ENCODE measurements at places on chromosomes 6 and 20.

- no peak for DNase-seq
Measured at GRCh38 chr6:40552941-40553340, 34.2 kb downstream of the LRFN2 start.

GRCh38 chr6:19818805-19819204 lies 18.4 kb upstream of the ID4 start:
- DNase-seq: no peak

DNA sequence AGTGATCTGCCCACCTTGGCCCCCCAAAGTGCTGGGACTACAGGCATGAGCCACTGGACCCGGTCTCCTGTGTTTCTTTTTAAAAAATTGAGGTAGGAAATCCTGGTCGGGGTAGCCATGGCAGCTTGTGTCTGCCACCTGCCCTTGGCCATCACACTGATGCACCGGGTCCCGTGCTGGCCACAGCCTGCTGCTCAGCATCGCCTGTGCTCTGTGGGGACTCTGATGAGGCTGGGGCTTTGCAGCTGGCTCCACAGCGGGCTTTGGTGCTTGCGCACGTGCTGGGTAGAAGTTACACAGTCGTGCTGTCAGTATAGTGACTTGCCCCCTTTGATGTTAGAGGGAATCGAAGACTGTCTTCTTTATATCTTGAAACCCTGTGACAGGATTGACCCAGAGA lies 66.7 kb downstream of the SMAP1 start:
- no peak for DNase-seq

DNA sequence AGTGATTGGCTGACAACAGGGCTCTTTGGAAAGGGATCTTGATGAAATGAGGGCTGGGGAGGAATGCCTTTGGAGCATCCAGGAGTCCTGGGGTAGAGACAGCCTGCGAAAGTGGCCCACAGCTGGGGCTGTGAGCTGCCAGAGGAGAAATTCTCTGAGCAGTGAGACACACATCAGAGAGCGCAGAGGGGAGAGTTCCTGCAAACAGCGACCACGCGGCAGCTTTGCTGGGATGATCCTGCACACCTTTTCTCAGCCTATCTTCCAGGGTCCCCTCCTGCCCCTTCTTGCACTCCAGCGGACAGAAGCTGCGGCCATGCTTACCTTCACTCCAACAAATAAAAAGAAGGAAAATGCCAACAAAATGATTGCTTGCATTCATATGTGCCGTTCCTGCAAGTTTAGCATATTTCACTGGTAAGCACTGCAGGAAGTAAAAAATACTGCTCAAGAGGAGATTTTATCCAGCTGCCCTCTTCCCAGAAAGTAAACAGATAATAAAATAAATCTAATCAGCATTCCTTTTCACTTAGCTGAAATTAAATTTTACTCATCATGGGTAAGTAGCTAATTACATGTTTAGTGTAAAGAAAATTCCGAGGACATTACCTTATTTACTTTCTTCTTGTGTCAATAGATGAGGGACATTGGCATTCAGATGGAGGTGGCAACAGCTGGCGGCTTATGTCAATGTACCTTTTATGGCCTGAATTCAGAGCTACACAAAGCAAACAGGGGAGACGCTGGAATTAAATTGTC lies 339.9 kb upstream of the ARID1B start:
- peak; percentile 65 for DNase-seq

DNA sequence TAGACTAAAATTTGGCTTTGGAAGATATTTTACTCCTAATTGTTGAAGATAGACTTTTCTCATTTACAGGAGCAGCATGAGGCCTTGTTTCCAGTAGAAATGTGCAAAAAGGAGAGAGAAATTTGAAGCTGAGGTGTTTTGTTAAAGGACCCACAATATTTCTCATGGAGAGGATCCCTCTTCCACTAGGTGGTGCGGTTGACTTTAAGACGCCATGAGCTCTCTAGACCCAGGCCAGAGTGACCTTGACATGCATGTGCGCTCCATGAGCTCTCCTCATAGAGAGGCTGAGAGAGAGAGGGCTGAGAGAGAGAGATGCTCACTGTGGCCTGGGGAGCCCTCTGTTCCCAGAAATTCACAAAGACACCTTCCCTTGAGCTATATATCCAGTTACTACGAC lies 861.2 kb upstream of the EYS start:
- no peak for DNase-seq
